Nephron progenitor cell (in vitro differentiated cells): ENCODE measurements at places on chromosomes 7 and 10.

DNA sequence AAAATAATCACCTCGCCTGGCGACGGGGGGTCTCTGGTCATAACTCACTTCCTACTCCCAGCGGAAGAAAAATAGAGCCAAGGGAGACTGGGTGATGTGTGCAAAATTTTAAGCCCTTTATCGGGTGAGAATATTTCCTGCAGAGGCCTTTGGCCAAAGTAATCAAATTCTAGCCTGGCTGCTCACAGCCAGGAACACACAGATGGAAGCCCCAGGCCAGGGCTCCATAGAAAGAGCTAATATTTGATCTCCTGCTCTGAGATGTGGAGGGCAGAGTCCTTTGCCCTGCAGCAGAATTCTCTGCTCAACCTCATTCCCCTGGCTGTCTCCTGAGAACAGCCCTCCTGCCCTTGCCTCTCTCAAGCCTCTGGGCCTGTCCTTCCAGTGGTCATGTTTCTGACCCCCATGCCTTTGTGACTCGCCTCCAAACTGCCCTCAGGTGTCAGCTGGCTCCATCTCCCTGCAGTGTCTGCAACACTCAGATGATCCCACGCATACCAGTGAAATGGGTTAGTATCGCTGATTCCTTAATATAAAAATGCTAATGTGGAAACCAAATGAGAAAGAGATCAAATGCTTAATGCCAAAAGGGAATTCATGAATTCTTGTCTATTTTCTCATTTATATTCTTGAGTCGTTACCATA, 34.5 kb downstream of the FRMD4A start:
- peak; percentile 11 for DNase-seq

GRCh38 chr10:98556061-98556460, 109.3 kb upstream of the HPS1 start:
- DNase-seq, result no peak

- peak; percentile 50 for DNase-seq
Observed at GRCh38 chr7:131897016-131897789, 340.8 kb upstream of the PODXL start.

GRCh38 chr7:28410628-28411531, 1.4 kb upstream of the CREB5 start:
- peak; percentile 80 for DNase-seq
